ENCODE measurements at places on chromosomes 4 and X.

GRCh38 chrX:150753968-150754367 lies 60.8 kb downstream of the MTMR1 start:
- no peak for DNase-seq

- no peak for DNase-seq
These were observed 23.3 kb downstream of the RGS12 start for GRCh38 chr4:3316146-3316545.

DNA sequence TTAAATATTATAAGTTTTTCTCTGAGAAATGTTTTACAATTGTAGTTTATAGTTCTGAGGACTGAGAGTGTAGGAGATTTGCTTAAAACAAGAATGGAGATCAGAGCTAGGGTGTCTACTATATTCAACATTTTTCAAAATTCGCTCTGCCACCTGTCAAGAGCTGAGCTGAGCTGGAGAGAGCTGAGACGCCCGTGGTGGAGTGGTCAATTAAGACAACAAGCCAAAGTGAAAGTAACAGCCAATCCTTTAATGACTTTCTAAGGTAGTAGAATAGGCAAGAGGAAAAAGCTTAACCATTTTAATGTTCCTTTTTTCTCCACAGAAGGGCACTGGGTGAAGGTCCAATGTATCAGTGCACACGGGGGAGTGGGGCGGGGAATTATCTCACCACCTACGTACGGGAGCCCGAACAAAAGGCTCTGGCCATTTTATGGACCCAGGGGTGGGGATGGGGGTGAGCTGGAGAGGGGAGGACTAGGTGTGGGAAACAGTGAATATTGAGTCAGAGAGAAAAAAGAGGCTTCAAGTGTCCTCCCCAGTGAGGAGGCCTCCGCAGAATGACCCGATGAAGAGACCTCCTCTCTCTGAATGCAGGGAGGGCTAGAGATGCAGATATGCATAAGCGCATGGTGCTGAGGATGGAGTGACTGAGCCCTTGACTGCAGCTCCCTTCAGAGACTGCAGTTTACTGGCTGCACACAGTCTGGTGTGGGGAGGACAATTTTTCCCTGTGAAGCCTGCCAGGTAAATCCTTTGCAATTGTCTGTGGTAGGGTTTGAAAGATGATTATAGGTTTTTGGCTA lies 60.8 kb downstream of the SPCS3 start:
- no peak for DNase-seq

GRCh38 chr4:134328741-134329140 lies 127.2 kb upstream of the PABPC4L start:
- DNase-seq, result no peak

DNA sequence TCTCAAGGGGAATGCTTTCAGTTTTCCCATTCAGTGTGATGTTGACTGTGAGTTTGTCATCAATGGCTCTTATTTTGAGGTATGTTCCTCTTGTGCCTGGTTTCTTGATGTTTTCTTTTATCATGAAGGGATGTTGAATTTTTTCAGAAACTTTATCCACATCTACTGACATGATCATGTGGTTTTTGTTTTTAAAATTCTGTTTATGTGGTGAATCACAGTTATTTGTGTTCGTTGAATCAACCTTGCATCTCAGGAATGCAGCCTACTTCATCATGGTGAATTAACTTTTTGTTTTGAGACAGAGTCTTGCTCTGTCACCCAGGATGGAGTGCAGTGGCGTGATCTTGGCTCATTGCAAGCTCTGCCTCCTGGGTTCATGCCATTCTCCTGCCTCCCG lies 263.1 kb upstream of the KLF3 start:
- DNase-seq, result no peak

- no peak for DNase-seq
These were observed 15.9 kb downstream of the PLAC1 start for GRCh38 chrX:134642386-134642785.

GRCh38 chr4:80459918-80460473 lies 124.5 kb downstream of the CFAP299 start:
- DNase-seq, result no peak

DNA sequence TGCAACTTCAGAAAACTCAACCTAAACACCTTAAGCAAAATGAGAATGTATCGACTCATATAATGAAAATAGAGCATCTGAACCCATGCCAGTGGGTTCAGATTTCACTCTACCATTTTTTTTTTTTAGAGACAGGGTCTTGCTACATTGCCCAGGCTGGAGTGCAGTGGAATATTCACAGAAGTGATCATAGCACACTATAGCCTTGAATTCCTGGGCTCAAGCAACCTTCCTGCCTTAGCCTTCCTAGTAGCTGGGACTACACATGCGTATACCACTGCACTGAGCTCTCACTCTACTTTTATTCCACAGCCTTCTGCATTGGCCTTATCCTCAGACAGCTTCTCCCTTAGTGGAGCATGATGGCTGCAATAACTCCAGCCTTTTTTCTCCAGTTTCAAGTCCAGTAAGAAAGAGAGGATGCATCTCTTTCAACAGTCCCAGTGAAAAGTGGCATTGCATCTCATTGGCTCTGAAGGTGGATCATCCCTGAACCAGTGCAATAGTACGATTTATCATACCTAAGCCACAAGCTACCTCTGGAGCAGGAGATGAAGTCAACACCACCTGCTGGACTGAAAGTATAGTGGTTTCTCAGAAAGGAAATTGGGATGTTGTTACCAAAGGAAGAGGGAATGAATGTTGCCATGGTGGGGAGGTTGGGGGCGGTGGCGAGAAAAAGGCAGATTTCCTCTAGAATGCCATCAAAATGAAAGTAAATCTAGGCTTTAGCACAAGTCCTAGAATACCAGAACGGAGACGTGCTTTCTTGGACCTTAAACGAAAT lies 2.0 kb upstream of the SOD3 start:
- DNase-seq, result no peak

DNA sequence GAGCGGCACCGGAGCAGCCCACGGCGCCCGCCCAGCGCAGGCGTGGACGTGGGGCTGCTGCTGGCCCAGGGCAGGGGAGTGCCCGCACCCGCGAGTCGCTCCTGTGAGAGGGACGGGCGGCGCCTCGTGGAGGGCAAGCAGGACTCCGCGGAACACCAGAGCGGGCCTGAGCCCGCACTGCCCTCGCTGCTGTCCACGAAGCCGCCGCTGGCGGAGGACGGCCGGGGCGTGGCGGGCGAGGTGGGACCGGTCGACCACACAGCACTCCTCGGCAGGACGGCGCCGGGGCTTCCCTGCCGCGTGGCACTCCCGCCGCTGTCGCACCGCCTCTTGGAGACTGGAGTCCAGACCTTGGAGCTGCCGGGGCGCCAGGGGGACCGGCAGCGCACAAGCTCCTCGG lies 29.0 kb downstream of the FAM53A start:
- DNase-seq, result no peak

GRCh38 chrX:133417364-133417763 lies 2.1 kb upstream of the GPC4 start:
- DNase-seq, result no peak

DNA sequence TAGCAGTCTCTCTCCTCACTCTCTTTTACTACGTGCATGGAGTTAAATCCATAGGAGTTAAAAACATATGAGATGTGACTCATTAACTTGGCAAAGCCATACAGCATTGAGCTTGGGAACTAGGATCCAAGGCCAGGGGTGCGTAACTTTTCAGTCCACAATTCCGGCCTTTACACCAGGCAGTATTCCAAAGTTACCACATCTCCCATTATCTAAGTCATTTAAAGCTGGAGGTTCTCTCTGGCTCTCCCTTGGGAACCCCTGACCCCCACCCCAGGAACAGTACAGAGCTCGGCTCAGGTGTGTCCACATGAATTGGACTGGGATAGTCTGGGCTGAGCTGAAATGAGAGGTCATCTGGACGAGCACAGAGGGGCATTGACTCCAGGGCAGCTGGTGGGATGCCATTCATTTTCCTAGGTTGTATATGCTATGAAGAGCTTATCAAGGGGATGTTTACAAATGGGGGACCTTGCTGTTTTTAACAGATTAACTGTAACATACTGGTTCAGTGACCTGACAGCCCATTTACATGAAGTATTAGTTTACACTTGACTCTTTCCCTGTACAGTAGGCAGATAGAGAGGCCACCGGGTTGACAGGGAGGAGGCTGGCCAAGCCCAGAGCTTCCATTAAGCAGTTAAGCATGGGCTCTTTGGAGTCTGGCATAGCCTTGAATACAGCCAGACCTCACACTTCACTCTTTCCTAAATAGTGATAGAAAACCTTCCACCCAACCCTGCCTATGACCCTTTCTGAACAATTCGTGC lies 128.8 kb downstream of the RAB28 start:
- no peak for DNase-seq

- DNase-seq, result no peak
These were observed 37.4 kb upstream of the GRPEL1 start for GRCh38 chr4:7105276-7105675.

DNA sequence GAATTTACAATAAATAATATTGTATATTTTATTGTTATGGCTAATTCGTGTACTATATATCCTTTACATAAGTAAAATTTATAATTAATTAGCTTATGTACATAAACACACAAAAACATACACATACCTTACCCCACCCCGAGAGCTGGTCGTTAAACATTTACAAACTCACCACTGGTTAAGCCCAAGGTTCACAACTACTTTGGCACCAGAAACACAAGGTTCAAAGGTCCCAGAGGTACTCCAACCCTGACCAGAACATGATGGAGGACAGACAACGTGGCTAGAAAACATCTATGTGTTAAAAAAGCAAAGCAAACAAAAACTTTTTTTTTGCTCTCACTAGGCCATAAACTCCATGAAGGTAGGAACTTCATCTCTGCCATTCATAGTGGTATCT lies 37.7 kb downstream of the SLC25A5 start:
- DNase-seq, result no peak

DNA sequence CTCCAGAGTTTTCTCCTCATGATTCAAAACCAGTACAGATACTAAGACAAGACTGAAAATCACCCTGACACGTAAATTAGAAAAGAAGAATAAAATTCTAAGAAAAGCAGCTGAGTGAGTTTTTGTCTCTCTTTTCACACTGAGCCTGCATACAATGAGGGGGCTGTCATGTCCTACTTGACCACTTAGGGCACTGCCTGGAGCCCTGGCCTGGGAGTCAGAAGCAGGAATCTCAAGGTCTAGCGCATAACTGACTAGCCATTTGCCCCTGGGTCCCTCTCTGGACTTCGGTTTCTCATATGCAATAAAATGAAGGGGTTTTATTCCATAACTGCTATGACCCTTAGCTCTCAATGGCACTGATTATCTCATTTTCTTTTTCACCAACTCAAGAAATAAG lies 36.7 kb upstream of the SLC25A4 start:
- DNase-seq, result no peak

DNA sequence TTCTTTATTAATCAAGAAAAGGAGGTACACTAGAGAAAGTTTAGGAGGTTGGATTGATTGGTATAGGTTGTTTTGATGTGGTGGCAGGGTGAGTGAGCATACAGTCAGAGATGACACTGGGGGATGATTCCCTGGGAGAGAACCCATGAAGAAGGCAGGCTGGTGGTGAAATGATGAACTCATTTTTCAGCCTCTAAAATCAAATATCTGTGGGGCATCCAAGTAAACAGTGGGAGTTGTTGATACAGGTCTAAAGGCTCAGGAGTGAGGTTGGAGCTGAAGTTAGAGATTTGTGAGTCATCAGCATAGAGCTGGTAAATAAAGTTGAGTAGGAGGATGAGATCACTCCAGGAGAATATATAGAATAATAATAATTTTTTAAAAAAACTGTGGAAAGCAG lies 10.0 kb upstream of the AP1S2 start:
- no peak for DNase-seq

GRCh38 chr4:145786261-145786660 lies 106.3 kb downstream of the C4orf51 start:
- DNase-seq, result no peak

- DNase-seq, result no peak
These were observed 2.2 kb downstream of the SRP72 start for GRCh38 chr4:56469489-56470210.

GRCh38 chr4:182137343-182137742 lies 105.9 kb upstream of the TENM3 start:
- DNase-seq, result no peak

DNA sequence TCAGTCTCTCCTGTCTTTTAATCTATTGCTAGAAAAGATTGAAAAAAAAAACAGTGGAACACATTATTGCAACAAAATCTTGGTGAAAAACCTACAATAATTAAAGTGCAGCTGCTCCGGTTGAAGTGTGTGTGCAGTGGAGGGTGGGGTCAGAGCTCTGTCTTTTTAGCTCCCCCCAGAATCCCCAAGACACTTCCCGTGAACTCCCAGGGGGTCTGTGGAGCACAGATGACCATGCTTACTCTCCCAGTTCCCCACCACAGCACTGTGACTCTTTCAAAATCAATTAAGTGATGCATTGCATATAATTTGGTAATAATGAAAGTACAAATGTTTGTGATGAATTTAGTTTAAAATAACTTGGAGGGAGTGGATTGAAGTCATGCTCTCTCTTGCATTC lies 15.7 kb upstream of the SLC10A4 start:
- no peak for DNase-seq

GRCh38 chr4:81257021-81257420 lies 42.0 kb upstream of the PRKG2 start:
- no peak for DNase-seq

DNA sequence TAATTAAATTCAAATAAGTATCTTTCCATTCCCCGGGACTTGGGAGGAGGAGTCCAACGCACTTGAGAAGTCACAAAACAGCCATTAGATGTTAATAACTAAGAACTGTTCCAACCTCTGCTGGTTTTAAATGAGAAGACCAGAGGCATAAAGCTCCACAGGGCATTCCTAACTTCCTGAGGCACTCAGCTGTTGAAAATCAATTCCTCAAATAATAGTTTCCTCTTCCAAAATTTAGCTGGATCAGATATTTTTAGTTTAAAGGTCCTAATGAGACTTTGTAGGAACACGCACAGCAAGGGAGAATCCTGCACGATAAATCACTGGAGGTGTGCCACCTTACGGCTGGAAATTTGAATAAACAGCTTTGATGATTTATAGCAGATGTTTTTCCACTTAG lies 504.3 kb upstream of the ZFP42 start:
- DNase-seq, result no peak

DNA sequence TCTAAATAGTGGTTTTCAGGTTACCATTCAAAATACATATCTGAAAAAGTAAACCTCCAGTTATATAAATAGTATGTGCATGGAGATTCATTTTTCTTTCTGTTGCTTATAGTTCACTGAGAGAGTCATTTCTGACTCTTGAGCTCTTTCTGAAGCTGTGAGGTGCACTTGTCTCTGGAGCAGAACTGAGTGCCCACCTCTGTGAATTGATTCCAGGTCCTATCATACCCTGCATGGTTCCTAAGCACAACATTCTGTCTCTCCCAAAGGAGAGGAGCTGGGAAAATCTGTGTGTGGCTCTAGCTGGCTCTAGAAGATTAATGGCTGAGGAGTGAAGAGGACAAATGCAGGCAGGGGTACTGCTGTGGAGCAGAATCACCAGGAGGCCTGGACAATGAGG lies 161.6 kb upstream of the HCCS start:
- DNase-seq, result no peak

DNA sequence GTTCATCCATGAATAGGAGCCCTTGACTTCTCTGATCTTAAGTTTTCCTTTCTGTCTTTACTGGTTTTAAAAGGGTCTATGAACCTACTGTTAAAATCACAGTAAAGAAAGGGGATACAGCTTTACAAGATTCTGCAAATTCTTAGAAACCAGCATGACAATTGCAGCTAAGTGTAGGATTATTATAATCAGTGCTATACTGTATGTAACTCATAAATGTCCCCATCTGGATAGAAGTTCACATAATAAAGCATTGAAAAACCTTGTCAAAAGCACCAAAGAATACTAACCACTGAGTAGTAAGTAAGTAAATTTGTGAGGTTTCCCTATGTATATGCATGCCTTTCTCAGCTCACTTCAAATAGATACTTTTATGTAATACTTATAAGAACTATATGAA lies 724.6 kb downstream of the CENPC start:
- DNase-seq, result no peak
